Posterior vena cava (tissue), 2 donors: ENCODE measurements at places on chromosomes 7 and 10. TPM values are rescaled to one million over a fixed set of nuclear protein-coding genes. Genes with fewer than 3 reads are reported as not detected.

ZPBP gene
- total RNA-seq = not detected

FEZF1 gene
- total RNA-seq = not detected

- DNase-seq = no peak
Measured at GRCh38 chr10:70440296-70441160, 953 bp downstream of the NODAL start.

GRCh38 chr10:36030516-36030915, 388.4 kb upstream of the FZD8 start:
- no peak for DNase-seq
